Lung microvascular endothelial cell (primary cell): ENCODE measurements at places on chromosomes 2 and 18.

DNA sequence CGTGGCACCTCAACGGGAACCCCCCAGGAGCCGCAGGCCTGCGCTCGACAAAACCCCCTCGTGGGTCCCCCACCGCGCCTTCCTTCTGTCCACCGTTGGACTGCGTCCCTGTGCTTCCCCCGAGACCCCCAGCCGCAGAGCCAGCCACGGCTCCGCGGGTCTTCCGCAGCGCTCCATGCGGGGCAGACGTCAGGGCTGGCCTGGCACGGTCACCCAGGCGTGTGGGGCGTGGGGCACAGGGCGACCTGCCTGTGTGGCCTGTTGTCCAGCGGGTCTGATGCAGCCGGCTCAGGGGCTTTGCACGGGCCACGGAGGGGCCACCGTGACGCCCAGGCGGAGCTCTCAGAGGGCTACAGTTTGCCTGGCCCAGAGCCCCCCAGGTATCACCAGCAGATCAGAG, 11.0 kb downstream of the NFATC1 start:
- DNase-seq, result peak; percentile 33

GRCh38 chr18:13558790-13559189, 167.6 kb downstream of the FAM210A start:
- DNase-seq, result no peak

DNA sequence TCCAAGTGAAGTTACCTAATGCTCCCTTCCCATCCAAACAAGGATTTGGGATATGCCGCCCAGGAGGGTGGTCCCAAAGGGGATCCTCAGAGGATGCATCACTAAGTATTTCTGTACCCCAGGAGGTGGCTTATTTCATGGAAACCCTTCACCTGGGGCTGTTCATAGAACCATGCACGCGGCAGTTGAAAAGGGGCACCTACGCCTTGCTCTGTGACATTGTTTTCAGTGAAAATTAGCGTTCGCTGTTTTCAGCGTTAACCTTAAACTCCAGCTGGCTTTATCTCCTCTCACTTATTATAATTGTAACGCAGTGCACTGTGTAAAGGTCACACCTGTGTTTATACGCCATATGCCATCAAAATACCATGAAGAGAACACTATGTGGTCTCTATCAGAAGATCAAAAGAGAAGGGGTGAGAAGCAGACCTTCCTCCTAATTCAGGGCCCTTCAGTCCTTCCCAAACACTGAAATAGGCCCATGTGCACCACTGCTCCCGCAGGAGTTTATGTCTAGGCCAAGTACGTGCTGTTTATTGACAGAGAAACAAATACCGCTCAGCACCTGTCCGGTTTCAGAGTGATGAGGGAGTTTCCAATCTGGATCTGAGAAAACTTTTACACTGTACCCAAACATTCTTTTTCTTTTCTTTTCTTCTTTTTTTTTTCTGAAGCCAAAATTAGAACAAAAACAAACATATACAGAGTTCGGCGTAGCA, 162.1 kb downstream of the BCL2 start:
- no peak for DNase-seq

DNA sequence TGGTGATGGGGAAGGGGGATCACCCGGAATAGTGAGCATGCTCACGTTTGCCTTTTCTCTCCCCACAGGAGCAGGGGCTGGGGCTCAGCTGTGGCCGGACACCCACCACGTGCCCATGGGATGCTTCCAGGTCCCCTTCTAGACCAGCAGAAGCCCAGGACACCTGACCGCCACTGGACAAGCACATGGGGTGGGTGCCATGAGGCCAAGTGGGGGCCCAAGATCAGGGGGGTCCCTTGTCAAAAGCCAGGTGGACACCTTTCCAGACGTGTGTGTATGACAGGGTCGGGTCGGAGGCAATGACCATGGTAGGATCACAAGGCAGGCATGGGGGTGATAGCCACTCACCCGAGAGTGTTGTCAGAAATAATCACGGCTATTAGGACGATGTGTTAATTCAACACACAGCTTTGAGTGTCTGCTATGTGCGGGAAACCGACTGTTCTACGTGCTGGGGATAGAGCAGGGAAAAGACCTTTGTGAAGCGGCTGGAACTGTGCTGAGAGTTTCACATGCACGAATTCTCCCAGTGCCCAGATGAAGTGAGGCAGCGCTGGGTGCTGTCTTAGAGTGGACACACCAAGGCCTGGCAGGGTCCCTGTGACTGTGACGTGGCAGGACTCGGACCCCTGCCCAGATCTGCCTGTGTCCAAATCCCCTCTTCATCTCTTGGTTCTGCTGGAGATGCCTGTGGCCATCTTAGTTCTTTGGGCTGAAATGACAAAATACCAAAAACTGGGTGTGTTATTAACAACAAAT, 244.7 kb downstream of the NDUFA10 start:
- no peak for DNase-seq

DNA sequence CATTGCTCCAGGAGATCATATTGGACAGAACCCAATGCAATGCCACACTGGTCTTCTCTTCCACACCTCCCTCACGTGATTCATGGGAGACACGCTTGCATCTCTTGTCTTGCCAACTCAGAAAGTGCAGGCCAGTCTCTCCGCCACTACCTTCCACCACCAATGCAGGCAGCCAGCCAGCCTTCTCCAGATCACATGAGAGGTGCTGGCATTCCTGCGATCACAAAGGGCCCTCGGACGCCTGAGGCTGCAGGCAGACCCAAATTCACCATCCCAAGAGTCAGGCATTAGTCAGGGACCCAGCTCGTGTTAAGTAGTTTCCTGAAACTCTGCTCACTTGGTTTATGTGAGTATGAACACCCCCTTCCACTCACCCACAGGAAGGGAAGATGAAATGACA, 437.0 kb upstream of the ETAA1 start:
- DNase-seq, result no peak

- DNase-seq, result no peak
Observed at GRCh38 chr18:26057344-26057773, 33.1 kb downstream of the SS18 start.

DNA sequence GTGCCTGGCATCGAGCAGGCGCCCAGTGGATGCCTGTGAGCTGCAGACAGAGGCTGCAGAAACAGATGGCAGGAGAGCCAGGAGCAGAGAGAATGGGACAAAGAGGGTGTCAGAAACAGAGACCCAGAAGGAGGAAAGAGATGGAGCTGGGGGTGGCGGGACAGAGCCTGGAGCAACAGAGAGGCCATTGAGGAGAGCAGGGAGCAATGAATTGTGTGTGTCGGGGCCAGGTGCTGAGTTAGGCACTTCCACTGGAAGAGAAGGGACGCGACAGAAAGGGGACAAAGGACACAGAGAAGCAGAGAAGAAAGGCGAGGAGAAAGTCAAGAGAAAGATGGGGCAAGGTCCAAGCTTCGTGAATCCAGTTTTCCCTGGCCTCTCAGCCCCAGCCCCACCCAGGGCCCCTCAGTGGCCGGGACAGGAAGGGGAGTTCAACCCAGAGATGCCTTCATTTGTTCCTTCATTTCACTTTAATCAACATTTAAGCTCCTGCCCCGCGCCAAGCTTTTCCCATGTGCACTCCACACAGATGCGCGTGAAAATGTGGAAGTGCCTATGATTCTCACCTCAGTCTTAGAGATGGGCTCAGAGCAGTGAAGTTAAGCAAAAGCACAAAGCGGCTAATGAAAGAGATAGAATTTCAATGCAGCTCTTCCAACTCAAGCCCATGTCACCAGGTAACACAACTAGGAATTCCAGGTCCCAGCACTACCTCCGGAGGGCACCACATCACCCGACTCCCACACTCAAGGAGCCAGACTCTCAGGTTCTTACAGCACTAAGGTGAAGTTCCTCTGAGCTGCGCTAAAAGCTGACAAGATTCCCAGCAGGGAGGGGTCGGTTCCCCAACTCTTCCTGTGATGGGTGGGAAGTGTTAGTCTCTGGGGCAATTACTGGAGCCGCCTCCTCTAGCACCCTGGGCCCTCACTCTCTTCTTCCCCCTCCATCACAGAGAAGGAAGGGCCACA, 55.1 kb downstream of the TNS1 start:
- no peak for DNase-seq

GRCh38 chr2:224798180-224798579, 82.0 kb upstream of the CCDC195 start:
- DNase-seq, result no peak

DNA sequence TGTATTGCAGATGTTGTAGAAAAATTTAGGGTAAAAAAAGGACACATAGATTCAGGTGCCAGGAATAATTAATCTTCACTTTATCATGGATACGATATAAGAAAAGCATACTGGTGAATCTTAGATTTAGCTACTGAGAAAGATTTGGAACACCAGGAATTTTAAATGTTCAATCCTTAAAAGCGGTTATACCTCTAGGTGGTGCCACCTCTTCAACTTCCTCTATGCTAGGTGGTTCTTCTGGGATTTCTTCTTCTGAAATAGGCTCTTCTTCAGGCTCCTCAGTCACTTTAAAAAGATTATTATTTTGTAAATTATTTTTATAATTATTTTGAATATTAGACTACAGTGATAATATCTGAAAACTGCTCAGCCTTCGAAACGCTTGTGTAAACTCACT, 133.1 kb downstream of the TTN start:
- DNase-seq, result no peak

- peak; percentile 61 for DNase-seq
Observed at GRCh38 chr2:207692206-207693065, 19.0 kb upstream of the CCNYL1 start.

GRCh38 chr18:57836557-57836956, 33.4 kb upstream of the ATP8B1 start:
- no peak for DNase-seq

DNA sequence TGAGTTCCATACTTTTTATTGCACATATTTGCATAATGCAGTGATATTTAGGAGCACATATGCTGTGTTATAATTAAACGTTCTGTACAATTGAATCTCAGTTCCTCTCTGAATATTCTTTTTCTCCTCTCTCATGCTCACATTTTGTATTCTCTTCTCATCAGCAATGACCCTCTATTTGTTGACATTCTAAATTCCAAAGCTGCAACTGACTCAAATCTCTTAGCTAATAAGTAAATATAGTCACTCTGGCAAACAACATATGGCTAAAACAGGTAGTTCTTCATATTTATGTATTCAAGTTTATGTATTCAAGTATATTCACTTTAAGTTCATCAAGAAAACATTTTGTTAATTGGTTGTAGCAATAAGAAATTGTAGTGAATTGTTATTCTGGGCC, 907.4 kb upstream of the VRK2 start:
- DNase-seq, result no peak

- DNase-seq, result no peak
Observed at GRCh38 chr2:160167089-160167740, 32.9 kb downstream of the ITGB6 start.

DNA sequence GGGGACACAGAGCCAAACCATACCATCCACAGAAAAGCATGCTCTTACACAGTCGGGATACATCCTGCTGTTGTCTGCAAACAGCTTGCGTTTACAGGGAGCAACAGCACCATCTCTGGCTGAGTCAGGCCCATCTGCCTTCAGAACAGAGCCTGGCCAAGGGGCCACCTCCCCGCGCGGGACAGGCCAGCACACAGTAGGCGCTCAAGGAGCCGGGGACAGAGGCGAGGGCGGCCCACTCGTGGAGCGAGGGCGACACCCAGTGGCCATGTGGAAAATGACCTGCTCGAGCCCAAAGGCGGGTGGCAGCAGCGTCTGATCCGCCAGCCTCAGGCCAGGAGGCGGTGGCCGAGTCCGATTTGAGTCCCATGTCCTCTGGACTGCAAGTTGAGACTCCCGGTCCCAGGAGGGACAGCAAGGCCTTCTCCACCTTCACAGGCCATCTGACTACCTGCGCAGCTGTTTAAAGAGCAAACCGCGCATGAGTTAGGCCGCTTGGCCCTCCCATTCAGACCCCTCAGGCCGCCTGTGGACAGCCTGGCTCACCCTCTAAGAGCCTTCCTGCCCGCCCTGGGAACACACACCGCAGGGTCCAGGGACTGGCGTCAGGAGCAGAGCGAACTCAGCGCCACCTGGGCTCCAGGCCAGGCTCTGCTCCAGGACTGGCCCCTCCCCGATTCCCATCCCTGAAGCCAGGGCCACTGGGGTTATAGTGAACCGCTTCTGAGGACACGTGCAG, 38.3 kb downstream of the TTC32 start:
- DNase-seq, result peak; percentile 73

GRCh38 chr2:158825021-158825420, 29.9 kb downstream of the DAPL1 start:
- no peak for DNase-seq

DNA sequence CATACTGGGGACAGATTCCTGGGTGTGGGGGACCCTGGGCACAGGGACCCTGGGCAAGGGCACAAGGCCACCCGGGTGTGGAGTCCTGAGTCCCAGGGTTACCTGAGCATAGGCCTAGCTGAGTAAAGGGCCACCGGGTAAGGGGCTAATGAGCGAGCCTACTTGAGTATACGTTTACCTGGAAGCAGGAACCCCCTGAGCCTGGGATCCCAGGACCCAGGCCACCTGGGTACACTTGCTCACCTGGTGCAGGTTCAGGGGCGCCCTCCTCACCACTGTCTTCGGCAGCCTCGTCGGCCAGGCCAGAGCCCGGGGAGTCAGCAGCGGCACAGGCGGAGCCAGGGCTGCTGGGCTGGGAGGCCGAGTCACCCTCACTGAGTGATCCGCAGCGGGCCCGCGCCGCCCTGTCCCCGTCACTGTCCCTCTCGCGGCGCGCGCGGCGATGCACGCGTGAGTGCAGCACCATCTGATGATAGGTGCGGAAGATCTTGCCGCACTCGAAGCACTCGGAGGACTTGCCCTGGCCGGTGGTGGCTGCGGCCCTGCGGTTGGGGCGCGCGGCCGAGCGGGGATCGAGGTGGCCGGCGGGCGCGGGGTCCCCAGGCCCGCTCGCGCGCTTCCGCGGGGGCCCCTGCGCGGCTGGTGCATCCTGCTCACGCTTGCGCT, 53.9 kb downstream of the ZNF516 start:
- no peak for DNase-seq

DNA sequence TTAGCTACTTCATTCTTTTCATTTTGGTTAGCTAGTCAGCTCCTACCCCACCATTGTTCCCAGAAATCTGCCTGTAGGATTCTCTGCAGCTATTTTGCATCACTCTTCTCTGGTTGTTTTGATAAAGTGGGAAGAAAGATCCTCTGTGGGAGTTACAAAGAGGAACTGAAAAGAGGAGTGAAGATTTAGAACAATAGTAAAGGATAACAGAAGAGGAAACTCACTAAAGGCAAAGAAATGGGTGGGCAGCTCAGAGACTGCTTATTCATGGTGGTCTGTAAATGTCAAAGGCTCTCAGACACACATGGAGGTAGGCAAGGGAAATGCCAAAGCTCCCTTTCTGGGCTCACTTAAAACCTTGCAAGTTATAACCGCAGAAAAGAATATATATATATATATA, 17.2 kb upstream of the CD207 start:
- DNase-seq, result no peak

- DNase-seq, result peak; percentile 8
Observed at GRCh38 chr2:269356-270030, 4.7 kb downstream of the ACP1 start.

GRCh38 chr2:145547620-145548019, 1027.7 kb upstream of the ZEB2 start:
- peak; percentile 53 for DNase-seq

- no peak for DNase-seq
Observed at GRCh38 chr2:100302585-100302892, 19.8 kb downstream of the LONRF2 start.
